NCI-H2029 (cell line): ENCODE measurements at places on chromosomes 13 and 19.

DNA sequence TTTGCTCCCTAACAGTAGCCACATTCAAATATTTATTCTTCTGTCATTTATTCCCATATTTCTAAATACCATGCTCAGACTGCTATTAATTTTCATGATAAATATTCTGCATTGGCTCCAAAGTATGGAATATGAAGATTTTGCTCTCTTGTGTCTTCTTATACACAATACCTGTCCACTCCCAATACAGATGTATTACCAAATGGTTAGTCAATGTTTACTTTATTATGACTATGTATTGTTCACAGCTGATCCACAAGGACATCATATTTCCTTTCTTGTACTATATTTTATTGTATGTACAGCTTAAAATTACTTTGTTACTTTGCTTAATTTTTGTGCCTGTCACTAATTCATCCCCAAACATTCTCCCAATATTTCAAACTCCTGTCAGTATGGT is 322.3 kb downstream of the OXGR1 start:
- no peak for DNase-seq

GRCh38 chr19:4922530-4923275 is 13.4 kb downstream of the UHRF1 start:
- DNase-seq, result no peak

DNA sequence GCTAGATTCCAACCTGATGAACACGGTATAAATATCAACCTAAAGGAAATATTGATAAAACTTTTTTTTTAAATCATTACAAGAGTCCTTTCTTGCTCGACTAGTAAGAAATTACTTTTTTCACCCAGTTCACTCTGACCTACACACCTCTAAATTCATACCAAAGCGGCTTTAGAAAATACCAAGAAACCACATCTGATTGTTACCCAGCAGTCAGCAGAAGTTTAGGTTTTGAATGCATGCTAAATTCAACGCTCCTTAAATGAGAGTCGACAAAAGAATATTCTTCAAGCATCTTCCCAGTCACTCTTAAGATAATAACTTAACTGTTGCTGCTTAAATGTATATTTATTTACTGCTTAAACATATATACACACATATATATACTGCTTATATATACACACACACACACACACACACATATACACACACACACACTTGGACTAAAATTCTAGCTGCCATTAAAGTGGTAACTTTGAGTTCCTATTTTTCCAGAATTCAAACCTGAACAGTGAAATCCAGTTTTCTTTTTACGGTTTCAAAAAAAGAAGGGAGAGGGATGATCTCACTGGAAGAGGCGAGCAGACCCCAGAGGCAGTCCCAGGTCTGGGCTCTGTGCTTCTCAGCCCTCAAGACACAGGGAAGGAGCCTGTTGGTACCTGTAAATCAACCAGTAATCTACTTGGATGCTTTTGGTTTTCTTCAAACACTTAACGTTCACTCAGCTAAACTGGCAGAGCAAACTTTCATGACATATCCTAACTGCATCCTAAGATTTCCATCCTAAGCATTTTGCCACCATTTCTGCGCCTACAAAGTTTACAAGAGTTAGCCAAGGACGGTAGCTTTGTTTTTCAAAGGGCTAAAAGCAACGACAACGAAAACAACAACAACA is 1.7 kb downstream of the STK24 start:
- DNase-seq, result no peak

- DNase-seq, result no peak
Observed at GRCh38 chr19:54502518-54503048, at the start of gene LAIR2. TSS of gene LAIR2 (plus strand) at chr19:54502831. CDS start at chr19:54502919, 88 bp downstream.

- DNase-seq, result no peak
Observed at GRCh38 chr13:32497589-32497988, 41.0 kb downstream of the N4BP2L2 start.

DNA sequence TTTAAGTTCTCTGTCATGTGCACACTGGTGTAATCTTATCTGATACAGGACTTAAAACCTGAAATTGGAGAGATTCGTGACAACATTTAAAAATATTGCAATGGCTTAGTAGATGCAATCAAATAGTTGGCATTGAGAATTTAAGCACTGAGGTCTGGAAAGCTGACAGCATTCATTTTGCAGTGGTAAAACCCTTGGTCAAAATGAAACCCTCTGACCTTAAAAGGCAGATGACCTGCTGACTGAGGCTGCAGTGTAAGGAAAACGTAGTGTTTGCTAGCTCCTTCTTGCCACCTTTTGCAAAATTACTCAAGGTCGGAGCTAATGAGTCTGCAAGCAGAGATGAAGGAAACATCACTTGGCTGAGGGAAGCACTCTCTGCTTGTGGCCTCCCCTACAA is 150.6 kb downstream of the KCTD12 start:
- DNase-seq, result no peak

DNA sequence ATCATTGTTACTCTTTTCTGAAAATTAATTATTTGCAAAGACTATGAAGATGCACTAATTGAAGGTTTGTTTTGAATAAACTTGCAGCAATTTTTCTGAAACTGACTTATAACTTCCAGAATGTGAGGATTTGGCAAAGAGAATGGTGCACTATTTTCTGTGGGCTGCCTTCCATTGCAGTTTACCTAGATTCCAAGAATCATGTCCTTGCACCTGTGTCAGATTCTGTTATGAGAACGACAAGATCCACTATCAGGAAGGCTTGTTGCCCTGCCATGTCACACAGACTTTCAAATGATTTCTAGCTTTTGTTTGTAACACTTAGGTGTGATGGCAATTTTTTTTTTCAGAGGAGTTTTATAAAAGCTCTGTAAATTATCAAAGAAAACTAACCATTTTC is 5.6 kb upstream of the SLAIN1 start:
- DNase-seq, result no peak

- DNase-seq, result no peak
Observed at GRCh38 chr13:58446979-58447378, 815.4 kb downstream of the PCDH17 start.

GRCh38 chr13:23418776-23419683 is 14.5 kb downstream of the SACS start:
- DNase-seq, result no peak

GRCh38 chr13:81874681-81875661 is 1534.0 kb upstream of the SPRY2 start:
- no peak for DNase-seq

DNA sequence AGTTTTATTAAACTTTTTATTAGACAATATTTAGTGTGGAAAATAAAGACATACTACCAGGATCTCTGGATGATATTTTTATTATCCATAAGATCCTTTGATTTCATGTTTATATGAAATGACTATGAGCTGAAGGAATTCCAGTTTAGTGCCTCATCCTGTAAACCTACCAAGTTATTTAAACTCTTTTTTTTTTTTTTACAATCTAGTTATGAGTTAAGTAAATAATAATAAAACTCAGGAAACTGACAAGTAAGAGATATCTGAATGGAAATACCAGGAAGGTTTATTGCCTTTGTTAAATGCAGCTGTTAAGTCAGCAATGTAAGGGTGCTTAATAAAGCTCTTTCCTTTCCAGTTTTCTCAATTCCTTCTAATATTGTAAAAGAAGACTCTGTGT is 53.9 kb downstream of the RXFP2 start:
- DNase-seq, result no peak

DNA sequence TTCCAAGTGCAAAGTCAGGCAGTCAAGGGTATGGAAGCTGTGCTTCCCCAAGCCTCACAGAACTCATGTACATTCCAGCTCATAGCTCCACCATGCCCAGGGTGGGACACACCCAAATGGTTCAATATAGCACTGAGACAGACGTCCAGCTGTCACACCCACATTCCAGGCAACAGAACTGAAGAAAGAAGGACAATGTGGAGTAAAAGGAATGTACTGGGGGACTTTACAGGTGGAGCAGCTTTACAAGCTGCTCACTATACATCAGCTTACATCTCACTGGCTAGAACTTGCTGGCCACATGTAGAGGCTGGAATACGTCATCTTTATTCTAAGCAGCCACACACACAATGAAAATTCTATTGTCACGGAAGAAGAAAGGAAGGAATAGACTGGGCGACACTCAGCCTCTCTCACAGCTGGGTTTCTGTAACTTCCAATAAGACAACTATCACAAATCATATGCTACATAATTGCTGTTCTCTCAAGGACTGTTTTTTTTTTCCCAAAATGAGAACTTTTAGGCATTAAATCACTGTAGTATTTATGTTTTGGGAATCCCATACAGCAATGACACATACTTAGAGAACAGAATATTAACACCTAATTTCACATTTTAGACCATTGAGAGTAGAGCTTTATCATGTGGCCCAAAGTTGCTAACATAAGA is 86.1 kb downstream of the KLF12 start:
- DNase-seq, result no peak

GRCh38 chr19:16316506-16316882 is 8.1 kb upstream of the KLF2 start:
- DNase-seq, result no peak
